Astrocyte (in vitro differentiated cells and primary cell): ENCODE measurements at places on chromosomes 3 and 15. TPM values are rescaled to one million over a fixed set of nuclear protein-coding genes. Genes with fewer than 3 reads are reported as not detected.
A peak's percentile ranks its signal among the peaks of the same experiment; 100 is the strongest.

The SLC28A1 gene
- total RNA-seq, result not detected in 2 replicates

The CLPX gene
- total RNA-seq, result 45.2 and 48.8 TPM in 2 replicates

DNA sequence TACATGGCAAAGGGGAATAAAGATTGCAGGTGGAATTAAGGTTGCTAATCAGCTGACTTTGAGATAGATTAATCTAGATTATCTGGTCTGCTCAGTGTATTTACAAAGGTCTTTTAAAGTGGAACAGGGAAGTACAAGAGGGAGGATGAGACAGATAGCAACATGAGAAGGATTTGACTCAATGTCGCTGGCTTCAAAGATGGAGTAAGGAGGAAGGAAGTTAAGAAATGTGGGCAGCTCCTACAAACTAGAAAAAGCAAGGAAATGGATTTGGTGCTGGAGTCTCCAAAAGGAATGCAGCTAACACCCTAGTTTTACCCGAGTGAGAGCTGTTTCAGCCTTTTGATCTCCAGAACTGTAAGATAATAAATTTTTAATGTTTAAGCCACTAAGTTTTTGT, 180.7 kb upstream of the TTC14 start:
- no peak overlapping the region for H3K4me3 ChIP-seq
- no peak for DNase-seq
- H3K27me3 ChIP-seq, result no peaks in the 10 kb centered on the region
- H3K27ac ChIP-seq, result no peak overlapping the region
- no peaks in the 10 kb centered on the region for H3K36me3 ChIP-seq

DNA sequence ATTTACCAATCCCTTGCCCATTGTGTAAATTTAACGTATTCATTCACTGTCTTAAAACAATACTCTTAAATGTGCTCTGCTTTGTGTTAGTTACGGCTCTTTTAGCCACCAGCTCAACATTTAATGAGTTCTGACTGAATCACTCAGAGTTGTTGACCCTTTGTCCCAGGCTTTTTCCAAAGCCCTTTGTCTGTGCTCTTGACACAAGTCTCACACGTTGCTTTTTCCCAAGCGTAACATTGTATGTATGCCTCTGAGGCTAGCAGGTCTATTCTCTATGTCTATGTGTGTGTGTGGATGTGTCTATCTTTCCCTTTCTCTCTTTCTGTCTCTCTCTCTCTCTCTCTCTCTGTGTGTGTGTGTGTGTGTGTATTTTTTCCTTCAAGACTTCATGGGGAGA, 435.4 kb upstream of the GOLIM4 start:
- no peaks in the 10 kb centered on the region for H3K4me1 ChIP-seq
- no peak overlapping the region for H3K4me3 ChIP-seq
- no peaks in the 10 kb centered on the region for H3K36me3 ChIP-seq
- DNase-seq, result no peak
- no peaks in the 10 kb centered on the region for H3K27me3 ChIP-seq

GRCh38 chr3:57952208-57952631, 56.0 kb upstream of the FLNB start:
- H3K4me3 ChIP-seq, result no peak overlapping the region
- peak overlapping the region; percentile 80 for H3K27ac ChIP-seq
- H3K36me3 ChIP-seq, result no peaks in the 10 kb centered on the region
- no peaks in the 10 kb centered on the region for H3K27me3 ChIP-seq
- DNase-seq, result peak; percentile 98
- H3K4me1 ChIP-seq, result peaks cover 46% of the 10 kb centered on the region

DNA sequence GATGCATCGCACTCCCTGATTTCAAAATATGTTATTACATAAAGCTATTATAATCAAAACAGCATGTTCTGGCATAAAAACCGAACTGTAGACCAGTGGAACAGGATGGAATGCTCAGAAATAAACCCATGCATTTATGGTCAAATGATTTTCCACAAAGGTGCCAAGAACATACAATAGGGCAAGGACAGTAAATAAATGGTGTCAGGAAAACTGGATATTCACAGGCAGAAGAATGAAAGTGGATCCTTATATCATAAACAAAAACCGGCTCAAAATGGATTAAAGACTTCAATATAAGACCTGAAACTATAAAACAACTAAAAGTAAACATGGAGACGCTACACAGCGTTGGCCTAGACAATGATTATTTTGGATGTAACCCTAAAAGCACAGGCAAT, 22.6 kb downstream of the USP50 start:
- no peak overlapping the region for H3K4me3 ChIP-seq
- H3K27ac ChIP-seq, result no peak overlapping the region
- DNase-seq, result no peak
- H3K4me1 ChIP-seq, result no peaks in the 10 kb centered on the region
- H3K27me3 ChIP-seq, result no peaks in the 10 kb centered on the region

- peak; percentile 33 for DNase-seq
- H3K4me1 ChIP-seq, result peaks cover 21% of the 10 kb centered on the region
- H3K4me3 ChIP-seq, result no peak overlapping the region
- peak overlapping the region; percentile 47 for H3K27ac ChIP-seq
- H3K36me3 ChIP-seq, result no peaks in the 10 kb centered on the region
- no peaks in the 10 kb centered on the region for H3K27me3 ChIP-seq
Observed at GRCh38 chr15:80418892-80419537, 14.8 kb downstream of the ARNT2 start.

GRCh38 chr15:85473455-85473854, 93.1 kb downstream of the AKAP13 start:
- peaks cover 32% of the 10 kb centered on the region for H3K4me1 ChIP-seq
- H3K27me3 ChIP-seq, result no peaks in the 10 kb centered on the region
- no peak overlapping the region for H3K4me3 ChIP-seq
- H3K36me3 ChIP-seq, result no peaks in the 10 kb centered on the region
- DNase-seq, result peak; percentile 70

DNA sequence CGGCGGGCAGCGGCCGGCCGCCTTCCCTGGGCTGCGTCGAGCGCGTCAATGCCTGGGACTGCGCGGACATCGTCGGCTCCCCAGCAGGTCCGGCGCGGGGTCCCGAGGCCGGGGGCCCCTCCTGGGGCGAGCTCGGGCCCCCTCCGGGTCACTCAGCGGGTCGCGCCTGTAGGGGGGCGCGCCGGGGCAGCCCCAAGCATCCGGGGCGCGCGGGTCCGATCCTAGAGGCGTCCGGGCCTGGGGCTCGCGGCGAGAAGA, 725 bp downstream of the TLE3 start:
- no peak for DNase-seq
- H3K36me3 ChIP-seq, result peaks cover 9% of the 10 kb centered on the region
- peak overlapping the region; percentile 91 for H3K4me3 ChIP-seq
- no peaks in the 10 kb centered on the region for H3K27me3 ChIP-seq

DNA sequence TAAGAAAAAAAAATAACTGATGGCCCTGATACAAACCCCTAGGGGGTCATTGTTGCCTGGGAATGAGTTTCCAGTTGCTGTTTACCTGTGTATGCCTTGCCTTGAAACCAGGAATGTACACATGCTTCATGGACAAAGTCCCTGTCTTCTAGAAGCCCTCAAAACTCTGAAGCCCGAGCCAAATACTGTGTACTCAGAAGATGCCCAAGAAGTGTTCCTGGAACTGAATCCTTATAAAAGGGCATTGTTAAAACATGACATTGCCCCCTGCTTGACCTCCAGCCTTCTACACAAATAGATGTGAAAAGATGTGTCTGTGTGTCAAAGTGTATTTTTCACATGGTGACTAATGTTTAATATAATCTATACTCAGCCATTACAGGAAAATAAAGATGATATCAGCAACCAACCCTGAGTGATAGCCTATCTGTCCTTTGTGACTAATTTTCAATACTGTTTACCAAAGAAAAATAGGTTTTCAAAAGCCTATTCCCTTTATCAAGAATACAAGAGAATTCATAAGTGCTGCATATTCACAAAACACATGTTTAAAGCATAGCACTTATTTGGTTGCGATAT, 325.9 kb downstream of the MECOM start:
- no peak for DNase-seq
- no peaks in the 10 kb centered on the region for H3K27me3 ChIP-seq
- no peak overlapping the region for H3K4me3 ChIP-seq
- H3K4me1 ChIP-seq, result no peaks in the 10 kb centered on the region

GRCh38 chr3:114207768-114208167, 28.9 kb upstream of the DRD3 start:
- H3K27me3 ChIP-seq, result no peaks in the 10 kb centered on the region
- no peaks in the 10 kb centered on the region for H3K36me3 ChIP-seq
- peaks cover 1% of the 10 kb centered on the region for H3K4me1 ChIP-seq
- no peak overlapping the region for H3K4me3 ChIP-seq
- DNase-seq, result no peak
